Fibroblast of villous mesenchyme (primary cell): ENCODE measurements at places on chromosomes 3 and 15. TPM values are rescaled to one million over a fixed set of nuclear protein-coding genes. Genes with fewer than 3 reads are reported as not detected.

DNA sequence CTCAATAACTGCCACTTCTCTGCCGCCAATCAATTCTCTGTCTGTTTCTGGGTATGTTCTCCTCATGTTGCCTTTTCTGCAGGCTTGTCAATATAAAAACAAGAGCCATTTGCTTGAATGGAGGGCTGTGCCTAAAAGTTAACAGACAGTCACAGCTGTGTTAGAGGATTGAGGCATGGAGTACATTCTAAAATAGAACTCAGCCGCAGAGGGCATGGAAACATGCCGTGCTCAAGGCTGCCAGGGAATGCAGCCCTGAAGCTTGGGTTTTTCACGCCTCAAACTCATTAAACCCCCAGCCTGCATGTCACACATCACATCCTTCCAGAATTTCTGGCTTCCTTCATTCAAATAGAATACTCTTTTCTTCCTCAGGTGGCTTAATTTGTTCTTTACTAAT is 166.6 kb downstream of the TPRG1 start:
- no peak for DNase-seq

DNA sequence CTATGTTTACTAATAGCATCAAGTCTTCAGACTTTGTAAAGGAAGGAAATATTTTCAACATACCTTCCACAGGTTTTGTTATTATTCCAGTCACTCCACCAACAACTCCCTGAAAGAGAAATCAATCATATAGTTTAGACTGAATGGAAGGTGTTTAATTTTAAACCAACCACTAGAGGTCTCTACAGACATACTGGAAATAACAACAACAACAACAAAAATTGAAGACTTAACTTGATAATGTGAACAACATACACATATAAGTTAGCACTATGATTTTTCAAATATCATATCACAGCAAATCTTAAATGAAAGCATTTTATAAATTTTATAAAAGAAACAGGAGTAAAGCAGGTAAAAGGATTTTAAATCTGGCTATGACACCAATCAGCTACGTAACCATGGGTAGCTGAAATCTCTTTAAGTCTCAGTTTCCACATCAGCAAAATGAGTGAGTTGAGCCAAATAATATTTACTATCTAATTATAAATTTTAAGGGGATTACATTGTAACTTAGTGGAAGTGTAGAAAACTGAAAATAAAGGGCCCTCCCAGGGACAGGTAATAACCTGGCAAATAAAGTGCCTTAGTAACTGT is 188.2 kb downstream of the VPS13C start:
- peak; percentile 30 for DNase-seq

CSTA gene
- 0.32 TPM in 1 of 2 replicates, not detected in the other for total RNA-seq

GRCh38 chr3:11739706-11740105 is 96.0 kb upstream of the VGLL4 start:
- DNase-seq = no peak

C3orf22 gene
- total RNA-seq = not detected in 2 replicates

GRCh38 chr15:89435362-89435761 is 61.0 kb downstream of the RHCG start:
- DNase-seq = no peak

GRCh38 chr15:51492528-51492927 is 130.0 kb downstream of the DMXL2 start:
- DNase-seq = no peak

DNA sequence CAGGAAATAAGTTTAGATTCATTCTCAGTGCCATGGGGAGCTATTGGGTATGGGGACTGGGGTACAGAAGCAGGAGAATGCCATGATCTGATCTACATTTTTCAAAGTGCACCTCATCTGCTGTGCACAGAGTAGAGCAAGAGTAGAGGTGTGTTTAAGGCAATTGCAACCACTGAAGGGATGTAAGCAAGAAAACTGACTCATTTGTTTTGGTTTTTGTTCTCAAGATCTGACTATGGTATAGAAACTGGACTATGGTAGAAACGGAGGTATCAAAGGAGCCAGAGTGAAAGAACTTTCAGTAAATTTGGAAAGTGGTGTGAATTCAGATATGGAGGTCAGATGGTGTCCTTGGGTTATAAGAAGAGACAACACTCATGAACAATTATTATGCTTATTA is 86.2 kb upstream of the CMSS1 start:
- DNase-seq = no peak

RTP4 gene
- 2.6 and 3.9 TPM in 2 replicates for total RNA-seq

DNA sequence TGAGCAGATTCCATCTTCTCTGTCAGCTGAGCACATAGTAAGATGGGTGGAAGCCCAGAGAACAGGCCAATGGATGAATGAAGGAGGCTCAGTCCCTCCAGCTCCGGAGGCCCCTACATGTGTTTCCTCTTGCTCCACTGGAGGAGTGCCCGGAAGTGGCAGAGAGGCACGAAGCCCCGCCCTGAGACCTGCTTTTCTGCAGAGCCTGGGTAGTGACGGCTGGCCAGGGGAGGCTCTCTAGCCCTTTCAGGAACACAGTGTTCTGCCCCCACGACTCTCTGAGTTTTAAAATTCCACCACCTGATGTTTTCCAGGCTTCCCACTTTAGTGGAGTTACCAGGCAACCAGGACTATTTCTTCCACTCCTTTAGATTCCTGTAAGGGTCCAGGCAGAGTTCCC is 149.4 kb upstream of the SLC6A11 start:
- no peak for DNase-seq
